ENCODE measurements at places on chromosomes 4 and X. TPM values are rescaled to one million over a fixed set of nuclear protein-coding genes. Genes with fewer than 3 reads are reported as not detected.

PDLIM3 gene
- 1.8 TPM for total RNA-seq

MAGEA10 gene
- total RNA-seq, result not detected

H2BW2 gene
- total RNA-seq, result not detected

CT45A2 gene
- total RNA-seq, result not detected

- no peaks in the 10 kb centered on the region for H3K4me1 ChIP-seq
- H3K27me3 ChIP-seq, result no peaks in the 10 kb centered on the region
- H3K4me3 ChIP-seq, result no peak overlapping the region
- DNase-seq, result no peak
Measured at GRCh38 chr4:112848911-112849310, 200.5 kb upstream of the ANK2 start.

GRCh38 chrX:12771445-12772069 lies 19.7 kb upstream of the PRPS2 start:
- no peaks in the 10 kb centered on the region for H3K4me1 ChIP-seq
- H3K36me3 ChIP-seq, result no peaks in the 10 kb centered on the region
- H3K27me3 ChIP-seq, result peaks cover 3% of the 10 kb centered on the region
- H3K27ac ChIP-seq, result no peak overlapping the region
- no peak for DNase-seq

DNA sequence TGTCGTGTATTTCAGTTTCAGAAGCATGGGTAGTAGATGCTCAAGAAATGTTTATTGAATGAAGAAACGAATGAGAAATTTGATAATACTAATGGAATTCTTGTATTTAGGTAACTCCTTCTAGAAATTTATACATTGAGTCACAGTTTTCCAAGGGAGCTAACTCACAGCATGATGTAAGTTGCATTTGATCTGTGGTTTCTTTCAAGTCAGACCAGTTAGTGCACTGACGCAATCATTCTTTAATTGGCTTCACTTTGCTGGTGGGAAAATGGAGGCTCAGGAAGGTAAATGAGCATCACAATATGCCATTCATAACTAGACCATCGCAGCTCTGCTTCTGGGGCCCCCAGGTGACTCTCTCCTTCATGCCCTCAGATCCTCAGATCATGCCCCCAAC lies 17.3 kb upstream of the CWH43 start:
- no peak for DNase-seq
- peak overlapping the region; percentile 59 for H3K27ac ChIP-seq
- H3K36me3 ChIP-seq, result no peaks in the 10 kb centered on the region
- H3K4me1 ChIP-seq, result peaks cover 13% of the 10 kb centered on the region
- no peak overlapping the region for H3K4me3 ChIP-seq

DNA sequence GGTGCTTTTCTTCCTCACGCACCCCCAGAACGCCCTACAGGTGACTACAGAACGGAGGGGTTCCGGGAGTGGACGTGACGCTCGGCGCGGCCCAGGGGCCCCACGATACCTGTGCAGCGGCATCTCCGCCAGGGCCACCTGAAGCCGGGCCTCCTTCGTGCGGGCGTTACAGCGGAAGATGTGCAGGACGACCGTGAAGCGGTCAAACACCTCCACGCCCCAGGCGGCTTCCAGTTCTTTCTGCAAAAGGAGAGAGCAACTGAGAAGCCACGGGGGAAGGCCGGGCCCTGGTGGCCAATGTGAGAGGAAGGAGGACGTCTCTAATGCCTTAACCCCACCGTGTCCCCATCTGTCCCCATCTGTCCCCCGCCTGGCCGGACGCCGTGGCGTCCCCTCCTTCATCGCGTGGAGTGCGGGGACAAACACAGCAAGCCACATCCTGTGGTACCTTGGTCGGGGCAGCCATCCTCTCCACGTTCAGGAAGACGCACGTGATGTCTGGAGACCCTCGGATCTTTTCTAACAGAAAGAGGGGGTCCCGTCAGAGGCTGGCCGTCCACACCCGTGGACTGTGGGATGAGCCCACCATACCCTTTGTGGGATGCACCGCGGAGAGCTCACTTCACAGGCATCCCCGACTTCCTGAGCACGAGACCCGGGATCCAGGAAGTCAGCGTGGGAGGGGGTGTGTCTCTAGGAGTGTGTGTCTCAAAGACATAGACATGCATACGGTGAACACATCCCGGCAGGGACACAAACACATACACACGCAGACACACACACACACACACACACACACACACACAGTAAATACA lies 3.6 kb downstream of the GTPBP6 start:
- no peak for DNase-seq
- no peak overlapping the region for H3K27ac ChIP-seq
- peaks cover 26% of the 10 kb centered on the region for H3K36me3 ChIP-seq
- no peak overlapping the region for H3K4me3 ChIP-seq
- H3K4me1 ChIP-seq, result peaks cover under 1% of the 10 kb centered on the region

- H3K4me1 ChIP-seq, result no peaks in the 10 kb centered on the region
- H3K4me3 ChIP-seq, result no peak overlapping the region
- H3K27ac ChIP-seq, result no peak overlapping the region
- H3K27me3 ChIP-seq, result peaks cover 4% of the 10 kb centered on the region
- H3K36me3 ChIP-seq, result no peaks in the 10 kb centered on the region
Measured at GRCh38 chr4:55729351-55730279, 90.0 kb upstream of the EXOC1L start.

GRCh38 chr4:141210168-141210567 lies 10.5 kb upstream of the ZNF330 start:
- H3K4me1 ChIP-seq, result no peaks in the 10 kb centered on the region
- peaks cover 12% of the 10 kb centered on the region for H3K27me3 ChIP-seq
- DNase-seq, result no peak
- H3K27ac ChIP-seq, result no peak overlapping the region
- no peak overlapping the region for H3K4me3 ChIP-seq

DNA sequence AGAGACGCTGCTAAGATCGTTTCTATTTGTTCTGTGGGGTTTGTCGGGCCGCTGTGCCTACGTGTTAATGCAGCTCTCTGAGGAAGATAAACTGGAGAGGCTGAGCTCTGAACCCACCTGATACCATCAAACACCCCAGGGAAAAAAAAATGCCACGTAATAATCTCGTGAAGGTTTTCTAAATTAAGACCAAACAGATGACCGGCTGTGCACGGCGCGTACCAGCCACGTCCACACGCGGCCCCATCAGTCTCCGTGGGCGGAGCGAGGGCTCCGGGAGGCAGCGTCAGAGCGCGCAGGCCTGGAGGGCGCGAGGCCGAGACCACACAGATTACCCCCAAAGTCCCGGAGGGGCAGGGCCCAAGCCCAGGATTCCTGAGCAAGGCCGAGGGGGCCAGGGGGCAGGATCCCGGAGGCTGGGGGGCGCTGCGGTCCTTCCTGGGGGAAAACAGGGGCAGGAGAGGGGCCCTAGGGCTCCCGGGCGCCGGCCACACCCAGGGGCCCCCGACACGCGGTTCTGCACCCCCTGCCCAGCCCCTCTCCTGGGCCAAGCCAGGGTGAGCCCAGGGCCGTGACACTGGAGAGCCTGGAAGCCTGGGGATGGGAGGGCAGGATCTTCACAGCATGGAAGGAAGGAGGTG lies 91.9 kb downstream of the FAM53A start:
- H3K36me3 ChIP-seq, result no peaks in the 10 kb centered on the region
- H3K4me1 ChIP-seq, result no peaks in the 10 kb centered on the region
- H3K4me3 ChIP-seq, result no peak overlapping the region
- DNase-seq, result peak; percentile 77
- H3K27me3 ChIP-seq, result peaks cover 3% of the 10 kb centered on the region

DNA sequence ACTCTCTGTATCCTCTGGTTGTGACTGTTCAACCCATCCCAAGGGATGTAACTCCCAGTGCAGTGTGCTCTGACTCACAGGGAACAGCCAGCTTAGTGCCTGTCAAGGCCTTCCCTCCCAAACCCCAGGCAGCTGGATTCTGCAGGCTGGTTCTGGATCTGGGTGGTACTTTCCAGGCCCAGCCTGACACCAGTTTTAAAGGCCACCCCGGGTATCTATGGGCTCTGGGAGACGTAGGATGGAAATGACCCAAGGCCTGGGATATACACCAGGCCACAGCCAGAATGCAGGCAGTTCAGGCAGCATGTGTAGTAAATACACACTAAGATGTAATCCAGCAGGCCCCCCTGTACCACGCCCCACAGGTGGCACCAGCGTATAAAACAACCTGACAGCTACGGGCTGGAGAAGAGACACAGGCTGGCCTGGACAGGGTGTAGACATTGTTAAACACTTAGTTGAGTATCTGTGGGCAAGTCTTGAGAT lies 64.2 kb downstream of the SPINK2 start:
- H3K4me3 ChIP-seq, result peak overlapping the region; percentile 42
- H3K4me1 ChIP-seq, result peaks cover 31% of the 10 kb centered on the region
- peak; percentile 93 for DNase-seq
- peak overlapping the region; percentile 96 for H3K27ac ChIP-seq

- no peak for DNase-seq
- no peak overlapping the region for H3K4me3 ChIP-seq
- no peak overlapping the region for H3K27ac ChIP-seq
- no peaks in the 10 kb centered on the region for H3K27me3 ChIP-seq
Measured at GRCh38 chrX:82362990-82363389, 1145.1 kb upstream of the POU3F4 start.

Data from osteoblast (primary cell).